Stimulated activated naive CD8-positive, alpha-beta T cell treated with anti-CD3 and anti-CD28 coated beads, Interleukin-15, amount 100 ng/mL, for 72 hours (primary cell): ENCODE measurements at places on chromosomes 11 and 22.

- no peak for DNase-seq
These were observed 807 bp downstream of the TRIM3 start for GRCh38 chr11:6472934-6473333.

- no peak for DNase-seq
These were observed 541 bp downstream of the HORMAD2 start for GRCh38 chr22:30080805-30081204.

- no peak for DNase-seq
These were observed 238.1 kb upstream of the BLID start for GRCh38 chr11:122354025-122354697.

- DNase-seq = no peak
These were observed 3.8 kb downstream of the RPLP2 start for GRCh38 chr11:813456-814096.

GRCh38 chr11:61104963-61105362, 2.7 kb downstream of the CD5 start:
- no peak for DNase-seq

DNA sequence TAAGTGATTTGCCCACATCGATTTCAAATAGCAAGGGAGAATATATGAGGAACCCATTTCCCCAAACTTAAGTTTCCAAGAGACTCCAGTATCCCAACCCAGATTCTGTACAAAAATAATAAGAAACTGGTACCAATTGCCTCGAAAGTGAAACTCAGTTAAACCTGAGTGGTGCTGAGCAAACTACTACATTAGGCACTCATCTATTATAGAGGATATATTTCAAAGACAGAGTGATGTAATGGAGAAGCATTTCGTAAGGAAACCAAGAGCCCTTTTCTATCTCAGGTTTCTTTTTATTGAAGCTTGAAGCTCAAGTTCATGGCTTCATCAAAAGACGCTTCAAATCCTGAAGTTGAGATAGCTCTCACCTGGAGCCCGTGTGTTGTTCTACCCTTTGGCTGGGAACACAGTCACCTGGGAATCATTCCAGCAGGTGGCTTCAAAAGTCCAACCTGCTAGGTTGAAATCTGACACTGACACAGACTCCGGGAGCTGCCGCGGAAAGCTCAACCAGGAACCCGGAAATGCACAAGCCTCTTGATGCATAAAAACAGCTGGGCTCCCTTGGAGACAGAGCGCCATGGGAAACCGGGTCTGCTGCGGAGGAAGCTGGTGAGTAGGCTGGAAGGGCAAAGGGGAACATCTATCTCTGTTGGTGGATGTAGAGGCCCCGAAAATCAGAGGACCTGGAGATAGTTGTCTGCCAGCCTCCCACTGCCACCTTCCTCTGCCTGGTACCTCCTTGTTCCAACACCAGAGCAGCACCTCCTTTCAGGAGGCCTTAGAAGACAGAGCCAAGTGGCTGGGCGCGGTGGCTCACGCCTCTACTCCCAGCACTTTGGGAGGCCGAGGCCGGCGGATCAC, at the start of gene C11orf52:
Gene C11orf52, plus strand, starts transcription at position 524 of the 867 bp plus-strand sequence. Its CDS starts 60 bp downstream, at position 584.
- DNase-seq = no peak
